ENCODE measurements at places on chromosomes 7 and 10.
A peak's percentile ranks its signal among the peaks of the same experiment; 100 is the strongest.

GRCh38 chr10:45441239-45442190 lies 67.5 kb downstream of the ALOX5 start:
- peak; percentile 4 for DNase-seq

DNA sequence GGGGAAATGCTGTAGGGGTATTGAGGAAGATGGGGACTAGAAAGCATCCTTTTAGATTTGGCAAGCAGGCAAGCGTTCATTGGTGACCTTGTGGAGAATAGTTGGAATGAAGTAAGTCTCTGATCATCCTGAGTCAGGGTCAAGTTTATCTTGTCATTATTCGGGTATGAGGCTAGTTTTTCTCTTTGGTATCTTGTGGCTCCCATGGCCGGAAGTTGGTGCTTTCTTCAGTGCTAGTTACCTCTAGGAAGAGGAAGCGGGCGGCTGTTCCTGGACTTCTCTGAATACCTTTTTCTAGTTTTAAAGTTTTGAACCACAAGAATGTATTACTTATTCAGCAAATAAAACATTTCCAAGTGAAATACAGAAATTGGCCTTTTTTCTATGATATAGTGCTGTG lies 9.2 kb downstream of the CREM start:
- DNase-seq: no peak

DNA sequence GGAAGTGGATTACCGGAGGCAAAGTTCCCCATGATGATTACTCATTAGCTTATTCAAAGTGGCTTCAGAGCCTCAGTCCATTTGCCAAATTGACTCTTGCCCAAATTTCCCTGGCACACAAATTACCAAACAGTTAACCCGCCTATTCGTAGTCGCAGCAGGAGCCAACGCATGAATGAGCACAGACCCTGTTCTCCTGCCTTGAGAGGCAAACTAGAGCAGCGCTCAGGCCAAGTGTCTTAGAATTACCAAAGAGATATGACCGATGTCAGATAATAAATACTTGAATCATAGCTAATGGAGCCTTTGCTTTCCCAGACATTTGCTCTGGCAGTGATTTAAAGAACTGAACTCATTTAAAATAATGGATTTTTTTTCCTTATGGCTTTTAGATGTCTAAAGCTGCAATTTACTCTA lies 64.9 kb downstream of the CTTNBP2 start:
- no peak for DNase-seq

DNA sequence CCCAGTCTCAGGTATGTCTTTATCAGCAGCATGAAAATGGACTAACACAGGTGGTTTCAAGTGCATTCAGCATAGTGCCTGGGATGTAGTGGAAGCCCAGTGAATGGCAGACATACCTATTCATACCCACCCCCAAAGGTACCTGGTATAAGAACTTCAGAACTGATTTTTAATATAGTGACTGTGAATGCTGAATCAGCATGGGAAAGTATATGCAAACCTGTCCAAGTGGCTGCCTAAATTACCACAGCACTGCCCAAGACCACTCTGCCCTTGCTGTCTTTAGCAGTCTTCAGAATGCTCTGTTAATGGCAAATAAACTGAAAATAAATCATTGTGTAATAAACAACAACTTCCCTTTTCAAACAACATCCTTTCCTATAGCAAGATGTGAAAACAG lies 312.1 kb downstream of the GPAM start:
- DNase-seq: no peak

DNA sequence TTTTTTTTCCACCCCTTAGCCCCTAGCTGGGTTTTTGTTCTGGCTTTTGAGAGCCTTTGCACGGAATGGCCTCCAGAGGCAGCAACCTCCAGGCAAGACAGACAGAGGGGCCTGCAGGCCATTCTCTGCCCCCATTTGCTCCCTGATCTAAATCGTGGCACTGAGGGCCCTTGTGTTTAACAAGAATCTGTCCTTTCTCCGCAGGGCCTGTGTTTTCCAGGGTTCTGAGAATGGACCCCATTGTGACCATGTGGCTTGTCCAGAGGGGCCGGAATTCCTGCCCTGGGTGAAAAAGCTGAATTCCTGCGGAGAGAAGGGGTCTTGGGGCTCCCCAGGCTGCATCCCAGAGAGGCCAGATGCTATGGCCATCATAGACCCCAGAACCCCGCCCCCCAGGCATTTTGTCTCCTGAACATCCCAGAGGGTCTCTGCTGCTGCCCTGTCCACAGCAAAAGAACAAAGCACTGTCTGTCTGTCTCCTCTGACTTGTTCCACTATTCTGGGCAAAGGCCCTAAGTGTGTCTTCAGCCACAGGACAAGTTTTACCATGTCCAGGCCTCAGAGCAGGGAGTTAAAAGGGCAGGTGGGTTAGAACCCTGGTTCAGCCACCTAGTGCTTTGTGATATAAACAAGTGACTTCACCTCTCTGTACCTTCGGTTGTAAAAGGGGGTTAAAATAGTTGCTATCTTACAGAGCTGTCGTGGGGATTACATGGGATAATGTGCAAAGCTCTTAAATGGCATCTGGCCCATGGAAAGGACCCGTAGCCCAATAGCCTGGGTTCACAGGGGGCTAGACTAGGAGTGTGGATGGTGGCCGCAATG lies 155.6 kb downstream of the SH3PXD2A start:
- no peak for DNase-seq

- no peak for DNase-seq
These were observed 112.3 kb downstream of the ITGB8 start for GRCh38 chr7:20442951-20443350.

- DNase-seq: no peak
These were observed 77.2 kb upstream of the PLXNA4 start for GRCh38 chr7:132653366-132653930.

- no peak for DNase-seq
These were observed 262.0 kb upstream of the FERD3L start for GRCh38 chr7:19407270-19407669.

DNA sequence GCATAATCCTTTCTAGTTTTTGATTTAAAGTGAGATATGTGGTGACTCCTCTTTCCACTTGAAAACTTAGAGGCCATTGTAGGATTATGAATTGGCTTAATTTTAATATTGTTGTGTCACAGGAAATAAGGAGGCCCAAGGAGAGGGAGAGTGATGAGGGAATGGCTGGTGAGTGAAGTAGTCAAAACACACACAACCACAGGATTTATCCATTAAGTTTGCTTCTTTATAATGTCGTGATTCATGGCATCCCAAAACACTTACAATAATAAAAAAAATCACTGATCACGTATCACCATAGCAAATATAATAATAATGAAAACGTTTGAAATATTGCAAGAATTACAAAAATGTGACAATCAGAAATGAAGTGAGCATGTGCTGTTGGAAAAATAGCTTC lies 1215.5 kb upstream of the LRRTM3 start:
- no peak for DNase-seq

GRCh38 chr7:150871601-150872000 lies 19.3 kb downstream of the AOC1 start:
- no peak for DNase-seq

GRCh38 chr10:7301006-7301778 lies 109.6 kb downstream of the SFMBT2 start:
- no peak for DNase-seq

DNA sequence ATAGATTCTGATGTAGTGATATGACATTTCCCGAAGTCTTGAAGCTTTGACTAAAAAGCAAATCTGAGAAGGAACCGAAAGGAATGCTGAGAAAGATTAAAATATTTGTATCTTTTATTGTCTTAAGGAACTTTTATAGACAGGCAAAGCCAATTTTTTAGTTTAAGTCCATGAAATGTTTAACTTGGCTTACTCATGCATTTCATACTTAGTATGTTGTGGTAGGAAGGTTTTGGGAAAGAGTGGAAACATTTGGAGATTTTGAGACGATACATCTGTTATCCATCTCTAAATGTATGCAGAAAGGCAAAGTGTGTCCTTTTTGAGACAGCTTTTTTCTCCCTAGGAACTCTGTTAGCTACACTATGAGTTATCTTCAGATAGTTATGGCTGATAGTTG lies 10.1 kb downstream of the TBC1D12 start:
- DNase-seq: no peak

DNA sequence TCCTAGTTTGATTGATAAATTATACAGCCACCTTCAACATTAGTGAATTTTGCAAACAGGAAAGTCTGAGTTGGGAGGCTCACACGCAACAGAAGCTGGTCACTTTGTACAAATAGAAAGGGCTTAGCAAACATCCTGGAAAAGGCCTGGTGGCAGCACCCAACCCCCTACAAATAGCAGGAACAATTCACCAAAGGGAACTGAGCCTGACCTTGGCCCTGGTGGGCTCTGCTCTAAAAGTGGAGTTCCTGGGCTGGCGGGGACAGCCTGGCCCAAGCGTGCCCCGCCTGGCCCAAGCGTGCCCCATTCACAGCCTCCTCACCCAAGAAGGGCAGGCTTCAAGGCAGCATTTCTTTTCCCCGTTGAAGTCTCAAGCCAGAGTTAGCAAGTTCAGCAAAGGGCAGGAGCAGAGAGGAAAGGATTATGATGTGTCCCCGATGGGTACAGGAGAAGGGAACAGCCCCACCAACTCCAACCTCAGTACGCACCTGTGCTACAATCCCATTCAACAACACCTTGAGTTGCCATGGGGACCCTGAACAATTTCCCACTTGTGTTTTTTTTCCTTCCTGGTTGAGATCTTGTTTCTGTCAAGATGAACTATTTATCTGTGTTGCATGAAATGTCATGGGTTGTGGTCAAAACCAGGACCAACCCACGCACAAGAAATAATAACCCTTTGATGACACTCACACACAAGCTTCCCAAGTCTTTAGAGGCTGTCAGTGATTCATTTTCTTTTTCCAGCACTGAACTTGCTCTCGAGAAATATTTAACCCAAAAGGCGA lies 43.4 kb downstream of the RGS10 start:
- peak; percentile 62 for DNase-seq

DNA sequence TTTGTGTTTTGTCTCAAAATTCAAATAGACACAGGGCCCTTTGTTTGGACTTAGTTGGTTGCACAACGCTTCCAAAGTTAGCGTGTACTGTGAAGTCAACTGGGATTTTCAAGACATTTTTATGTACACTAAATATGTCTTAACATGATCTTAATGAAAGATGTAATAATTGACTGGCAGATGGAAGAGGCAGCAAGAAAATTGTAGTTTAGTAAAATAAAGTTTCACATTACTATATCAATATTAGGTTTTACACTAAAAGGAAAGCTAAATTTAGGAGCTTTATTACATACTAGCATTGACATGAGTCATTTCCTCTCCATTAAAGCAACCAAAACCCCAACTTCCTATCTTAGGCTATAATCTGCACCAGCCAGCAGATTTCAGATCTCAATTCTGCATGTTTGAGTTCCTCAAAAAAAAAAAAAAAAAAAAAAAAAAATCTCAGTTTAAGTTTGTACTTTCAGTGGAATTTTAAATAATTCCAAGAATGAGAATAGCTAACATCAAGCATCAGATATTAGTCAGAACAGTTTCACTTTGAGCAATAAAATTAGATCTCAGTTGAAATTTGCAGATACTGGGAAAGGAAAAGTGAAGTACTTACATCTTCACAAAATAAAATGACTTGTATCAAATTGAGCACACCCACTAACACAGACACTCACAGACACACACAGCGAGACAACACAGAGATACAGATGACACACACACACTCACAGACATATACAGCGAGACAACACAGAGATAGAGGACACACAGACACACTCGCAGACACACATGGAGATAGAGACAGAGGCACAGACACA lies 346.6 kb upstream of the KLF6 start:
- peak; percentile 37 for DNase-seq

DNA sequence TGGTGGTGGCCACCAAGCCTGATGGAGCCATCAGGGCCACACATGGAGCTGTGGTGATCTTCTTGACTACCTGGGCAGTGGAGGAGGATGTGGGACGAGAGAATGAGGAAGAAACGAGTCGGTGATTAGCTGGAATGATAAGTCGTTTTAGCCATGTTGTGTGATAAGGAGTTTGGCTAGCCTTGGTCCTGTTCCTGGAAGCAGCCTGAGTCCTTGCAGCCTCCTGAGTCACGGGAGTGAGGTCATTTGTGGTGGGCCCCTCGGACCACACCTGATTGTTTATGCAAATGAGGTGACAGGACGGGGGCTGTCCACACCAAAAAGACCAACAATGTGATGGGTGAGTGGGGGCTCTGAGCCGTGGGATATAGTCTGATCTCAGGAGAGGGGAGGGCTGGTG lies 554.4 kb downstream of the PTPRN2 start:
- no peak for DNase-seq

GRCh38 chr10:86099542-86100334 lies 266.9 kb downstream of the GRID1 start:
- DNase-seq: no peak

GRCh38 chr7:103854611-103855010 lies 134.8 kb downstream of the RELN start:
- DNase-seq: no peak

DNA sequence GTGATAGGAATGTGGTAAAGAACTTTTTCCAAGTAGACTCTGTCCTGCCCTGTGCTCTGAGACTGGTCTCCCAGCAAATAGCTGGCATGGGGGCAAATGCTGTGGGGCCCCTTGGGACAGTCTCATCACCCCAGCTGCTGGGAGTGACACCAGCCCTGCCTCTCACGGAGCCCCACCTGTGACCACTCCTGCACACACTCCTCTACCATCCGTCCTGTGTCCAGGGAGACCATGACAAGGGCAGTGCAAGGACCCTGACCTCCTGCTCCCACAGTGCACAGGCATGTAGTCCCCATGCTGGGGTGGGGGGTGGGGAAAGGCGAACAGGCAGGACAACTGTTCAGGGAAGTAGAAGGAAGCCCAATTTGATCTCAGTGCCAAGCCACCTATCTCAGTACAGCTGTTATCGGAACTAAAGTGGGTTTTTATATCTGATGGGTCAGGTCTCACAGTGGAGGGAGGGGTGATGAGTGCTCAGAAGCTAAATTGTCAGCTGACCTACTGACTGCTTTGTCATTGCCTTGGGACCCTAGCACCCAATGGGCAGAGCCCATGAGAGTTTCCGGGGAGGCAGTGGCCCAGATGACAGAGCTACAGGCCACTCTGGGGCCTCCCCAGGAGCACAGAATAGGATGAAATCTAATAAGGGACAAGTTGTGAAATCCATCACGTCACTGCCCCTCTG lies 24.5 kb downstream of the VSTM4 start:
- DNase-seq: no peak

DNA sequence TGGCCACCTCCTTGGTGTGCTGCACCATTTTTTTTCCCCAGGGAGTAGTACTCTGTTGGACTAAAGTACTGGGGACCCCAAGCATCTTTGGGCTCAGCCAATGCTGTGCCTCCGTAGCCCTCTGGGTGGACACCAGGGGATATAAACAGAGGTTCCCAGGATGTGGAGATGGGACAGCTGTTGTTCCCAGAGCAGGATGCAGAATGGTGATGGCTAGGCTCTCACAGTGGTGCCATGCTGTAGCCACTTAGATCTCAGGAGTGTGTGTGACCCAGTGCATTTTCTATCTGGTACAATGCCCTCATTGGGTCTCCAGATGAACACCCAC lies 50.9 kb upstream of the SCIN start:
- DNase-seq: no peak

DNA sequence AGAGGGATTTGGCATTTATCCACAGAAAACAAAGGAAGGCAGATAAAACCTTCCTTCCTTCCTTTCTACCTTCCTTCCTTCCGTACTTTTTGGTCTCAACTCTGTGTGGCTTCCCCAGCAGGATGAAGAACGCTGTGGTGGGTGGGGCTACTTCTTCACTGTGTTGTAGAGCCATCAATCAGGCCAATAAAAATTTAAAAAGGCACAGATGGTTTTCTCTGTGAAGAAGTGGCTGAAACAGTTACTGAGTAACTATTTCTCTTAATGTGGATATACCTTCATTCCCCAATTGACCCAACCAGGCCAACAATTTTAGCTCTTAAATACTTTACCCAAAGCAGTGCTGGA lies 75.8 kb downstream of the ZNF92 start:
- no peak for DNase-seq

Measured in activated T-cell treated with anti-CD3 and anti-CD28 coated beads, Interleukin-2, amount 50 U/mL, for 48 hours (primary cell).